ENCODE measurements at places on chromosomes 7 and 10.

GRCh38 chr7:113209449-113210203 lies 91.3 kb upstream of the SMIM30 start:
- DNase-seq, result no peak

GRCh38 chr10:88184543-88185297 lies 321.3 kb downstream of the PTEN start:
- no peak for DNase-seq

DNA sequence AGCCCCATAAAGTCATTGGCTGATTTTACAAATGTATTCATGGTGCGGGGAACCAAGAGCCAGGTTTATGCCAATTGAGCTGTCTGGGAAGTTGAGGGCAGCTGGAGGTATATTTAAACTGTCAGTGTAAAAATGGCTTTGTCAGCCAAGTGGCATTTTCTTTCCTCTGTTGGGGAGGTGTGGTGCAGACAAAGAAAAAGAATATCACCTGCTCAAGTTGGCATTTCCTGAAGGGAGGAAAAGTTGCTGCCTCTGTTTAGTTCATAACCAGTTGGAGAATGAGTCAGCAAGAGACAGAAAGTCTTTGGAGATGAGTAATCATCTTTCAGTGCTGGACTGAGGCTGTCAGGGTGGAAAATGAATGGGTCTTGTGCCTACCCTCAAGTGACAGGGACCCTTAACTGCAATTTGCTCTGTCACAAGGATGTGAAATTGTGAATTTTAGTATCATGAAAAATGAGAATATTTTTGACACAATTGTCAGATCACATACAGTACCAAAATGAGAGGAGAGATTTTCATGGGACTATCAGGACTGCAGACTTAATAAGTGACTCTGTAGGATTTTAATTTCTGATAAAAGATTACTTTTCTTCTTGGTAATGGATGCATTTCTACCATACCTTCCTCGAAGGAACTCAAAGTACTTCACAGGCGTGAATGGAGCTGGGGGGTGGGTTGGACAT lies 137.3 kb downstream of the ANLN start:
- DNase-seq, result no peak

GRCh38 chr7:52831321-52831720 lies 204.1 kb upstream of the POM121L12 start:
- no peak for DNase-seq

DNA sequence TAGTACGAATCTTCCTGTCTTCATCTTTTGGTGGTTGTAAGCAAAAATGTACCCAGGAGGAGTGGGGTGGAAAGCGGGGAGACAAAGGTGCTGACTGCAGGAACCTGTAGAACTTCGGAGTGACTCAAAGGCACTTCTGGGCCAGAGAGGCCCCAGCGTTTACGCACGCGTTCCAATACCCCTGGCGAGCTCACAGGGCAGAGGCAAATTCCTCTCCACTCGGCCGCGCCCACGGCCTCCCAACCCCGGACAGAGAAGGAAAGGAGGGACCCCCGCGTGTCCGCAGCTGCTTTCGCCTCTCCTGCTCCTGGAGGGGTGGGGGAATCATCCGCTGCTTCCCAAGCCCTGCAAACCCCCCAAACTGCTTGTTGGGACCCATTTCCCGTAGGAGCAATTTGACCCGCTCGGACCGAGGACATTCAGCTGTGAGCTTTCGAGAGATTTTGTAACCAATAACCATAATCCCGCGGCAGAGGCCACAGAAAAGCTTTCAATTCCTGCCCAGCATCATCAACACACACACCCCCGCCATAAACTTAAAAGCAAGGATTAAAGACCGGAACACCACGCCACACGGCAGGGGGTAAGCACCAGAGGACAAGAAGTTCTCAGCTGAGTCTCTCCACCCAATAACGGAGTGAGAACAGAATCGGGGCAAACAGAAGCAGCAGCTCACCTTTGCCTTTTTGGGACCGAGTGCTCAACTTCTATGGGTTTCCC lies 2.3 kb downstream of the IGF2BP3 start:
- DNase-seq, result peak; percentile 68

- no peak for DNase-seq
Observed at GRCh38 chr7:15315678-15316077, 246.1 kb downstream of the AGMO start.

- DNase-seq, result no peak
Observed at GRCh38 chr10:59285073-59285472, 77.3 kb downstream of the FAM13C start.

All from GM13976 (cell line).